ENCODE measurements at places on chromosomes 12 and 14.

DNA sequence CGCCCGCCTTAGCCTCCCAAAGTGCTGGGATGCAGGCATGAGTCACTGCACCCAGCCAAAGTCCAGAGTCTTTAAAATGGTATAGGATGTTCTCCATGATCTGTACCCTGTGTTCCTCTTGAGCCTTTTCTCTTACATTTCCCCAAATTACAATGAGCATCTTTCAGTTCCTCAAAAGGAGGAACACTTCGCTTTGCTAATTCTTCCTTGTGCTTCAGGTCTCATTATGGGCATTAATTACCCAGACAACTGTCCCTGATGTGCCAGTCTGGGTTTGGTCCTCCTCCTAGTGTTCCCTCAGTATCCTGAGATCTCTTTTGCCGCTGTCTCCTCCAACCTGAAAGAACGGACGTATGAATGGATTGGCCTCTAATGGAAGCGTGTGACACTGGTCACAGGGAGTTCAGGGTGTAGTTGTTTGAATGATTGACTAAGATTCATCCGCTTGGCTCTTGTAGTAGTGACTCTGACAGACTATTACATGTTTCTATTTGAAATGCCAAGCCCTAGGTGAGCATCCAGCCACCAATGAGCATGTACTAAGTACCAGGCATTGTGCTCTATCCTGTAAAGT lies 8.2 kb downstream of the PRKCH start:
- no peak for DNase-seq

GRCh38 chr12:109949089-109949488 lies 47.1 kb downstream of the GIT2 start:
- DNase-seq: peak; percentile 76

DNA sequence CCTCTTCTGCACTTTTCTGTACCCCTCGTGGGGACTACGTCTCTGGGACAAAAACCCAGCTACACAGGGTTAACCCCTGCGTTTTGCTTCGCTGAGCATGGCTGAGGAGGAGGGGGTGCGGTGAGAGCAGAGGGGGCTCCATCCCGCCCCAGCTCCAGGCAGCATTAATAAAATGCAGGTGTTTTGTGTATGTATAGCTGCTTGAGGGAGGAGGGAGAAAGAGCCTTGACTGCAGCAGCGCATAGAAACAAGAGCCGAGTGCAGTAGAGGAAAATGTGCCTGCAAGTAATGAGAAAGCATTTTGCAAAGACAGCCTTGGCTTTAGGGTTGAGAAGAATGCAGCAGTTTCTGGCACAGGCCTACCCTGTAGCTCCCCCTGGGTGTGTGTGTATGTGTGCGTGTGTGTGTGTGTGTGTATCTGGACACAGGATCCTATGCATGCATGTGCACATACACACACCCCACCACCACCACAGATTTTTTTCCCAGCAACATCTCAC lies 103.9 kb downstream of the ZFP36L1 start:
- DNase-seq: peak; percentile 96

DNA sequence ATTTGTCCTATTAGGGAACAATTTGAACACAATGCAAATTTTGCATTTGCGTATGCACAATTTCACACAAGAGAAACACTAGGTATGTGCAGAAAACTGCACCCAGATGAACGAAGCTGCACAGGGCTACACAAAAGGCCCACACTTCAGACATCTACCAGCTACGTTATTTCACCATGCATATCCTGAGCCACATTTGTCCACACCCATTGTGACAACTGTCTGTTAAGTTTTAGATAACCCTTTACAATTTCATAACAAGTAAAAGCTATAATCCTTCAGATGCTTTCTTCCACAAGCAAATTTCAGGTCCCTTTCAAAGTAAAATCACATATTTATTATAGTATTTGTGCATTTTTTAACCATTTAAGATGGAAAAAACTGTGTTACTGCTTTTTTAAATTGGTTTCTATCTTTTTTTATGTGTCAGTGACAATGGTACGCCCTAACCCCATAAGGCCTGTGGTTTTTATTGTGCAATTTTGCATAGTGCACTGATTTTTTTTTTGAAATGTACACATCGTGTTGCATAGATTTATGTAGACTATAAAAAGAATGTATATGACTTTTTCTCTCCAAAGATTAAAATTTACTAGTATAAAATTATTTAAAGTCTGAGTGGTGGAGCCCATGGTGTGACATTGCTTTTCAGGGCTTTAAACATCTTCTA lies 87.8 kb upstream of the BTG1 start:
- DNase-seq: peak; percentile 22

GRCh38 chr12:75917715-75918114 lies 113.9 kb downstream of the PHLDA1 start:
- DNase-seq: no peak

DNA sequence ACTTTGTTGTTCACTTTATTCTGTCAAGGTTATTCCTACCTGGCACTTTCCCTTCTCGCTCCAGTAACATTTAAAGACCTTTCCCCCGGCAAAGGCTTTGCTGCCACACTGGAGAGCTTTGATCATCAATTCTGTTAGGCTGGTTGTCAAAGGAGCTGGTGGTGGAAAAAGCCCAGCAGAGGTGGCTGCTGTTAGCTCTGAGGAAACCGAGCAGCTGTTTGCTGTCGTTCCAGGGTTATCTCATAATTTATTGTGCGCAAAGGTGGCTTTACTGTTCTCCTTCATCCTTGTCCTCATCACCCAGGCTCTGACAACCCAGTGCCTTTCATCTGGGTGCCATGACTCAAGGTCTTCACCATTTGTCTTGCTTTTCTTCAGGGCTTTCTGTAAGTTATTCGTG lies 38.2 kb upstream of the CRADD start:
- no peak for DNase-seq

DNA sequence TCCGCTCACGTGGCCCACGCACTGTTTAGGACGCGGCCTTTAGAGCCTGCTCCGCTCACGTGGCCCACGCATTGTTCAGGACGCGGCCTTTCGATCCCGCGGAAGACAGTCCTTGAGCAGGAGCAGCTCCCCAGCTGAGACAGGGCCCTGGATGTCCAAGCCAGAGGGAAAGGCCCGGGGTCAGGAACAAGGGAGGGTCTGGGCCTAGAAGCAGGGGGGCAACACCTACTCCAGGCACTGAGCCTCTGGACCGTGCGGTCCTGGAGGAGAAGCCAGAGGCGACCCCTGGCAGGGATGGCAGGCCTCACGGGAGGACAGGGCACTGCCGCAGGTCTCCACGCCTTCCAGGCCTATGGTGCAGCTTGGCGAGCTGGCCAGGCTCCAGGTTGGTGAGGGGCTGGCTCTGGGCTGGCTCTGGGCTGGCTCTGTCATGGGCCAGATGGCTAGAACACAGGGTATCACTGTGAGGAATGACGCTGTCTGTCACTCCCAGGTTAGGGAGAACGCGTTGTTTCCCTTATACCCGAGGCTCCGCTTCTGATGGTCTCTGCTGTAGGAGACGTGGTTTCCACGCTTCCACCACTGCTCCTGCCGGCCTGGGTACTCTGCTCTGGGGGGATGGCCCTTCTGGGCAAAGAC lies 341.7 kb downstream of the TMEM121 start:
- no peak for DNase-seq

DNA sequence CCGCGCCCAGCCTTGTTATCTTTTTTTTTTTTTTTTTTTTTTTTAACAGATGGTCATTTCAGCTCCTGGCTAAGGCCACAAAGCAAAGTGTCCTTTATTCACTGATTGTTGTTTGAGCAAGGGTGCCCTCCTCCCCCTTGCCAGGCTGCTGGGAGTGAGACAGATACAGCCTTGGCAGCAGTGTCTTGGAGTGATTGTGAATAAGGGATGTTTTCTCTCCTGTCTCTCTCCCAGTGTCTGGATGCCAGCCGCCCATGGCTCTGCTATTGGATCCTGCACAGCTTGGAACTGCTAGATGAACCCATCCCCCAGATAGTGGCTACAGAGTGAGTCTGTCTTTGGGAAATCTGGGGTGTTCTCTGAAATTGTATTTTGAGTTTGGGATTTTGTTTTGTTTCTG lies 28.7 kb downstream of the FNTB start:
- DNase-seq: no peak

GRCh38 chr14:104571246-104571645 lies 8.3 kb upstream of the C14orf180 start:
- DNase-seq: no peak

GRCh38 chr14:20799892-20800544 lies 2.6 kb downstream of the RNASE1 start:
- peak; percentile 11 for DNase-seq

GRCh38 chr14:68135566-68135965 lies 316.0 kb downstream of the RAD51B start:
- peak; percentile 64 for DNase-seq

DNA sequence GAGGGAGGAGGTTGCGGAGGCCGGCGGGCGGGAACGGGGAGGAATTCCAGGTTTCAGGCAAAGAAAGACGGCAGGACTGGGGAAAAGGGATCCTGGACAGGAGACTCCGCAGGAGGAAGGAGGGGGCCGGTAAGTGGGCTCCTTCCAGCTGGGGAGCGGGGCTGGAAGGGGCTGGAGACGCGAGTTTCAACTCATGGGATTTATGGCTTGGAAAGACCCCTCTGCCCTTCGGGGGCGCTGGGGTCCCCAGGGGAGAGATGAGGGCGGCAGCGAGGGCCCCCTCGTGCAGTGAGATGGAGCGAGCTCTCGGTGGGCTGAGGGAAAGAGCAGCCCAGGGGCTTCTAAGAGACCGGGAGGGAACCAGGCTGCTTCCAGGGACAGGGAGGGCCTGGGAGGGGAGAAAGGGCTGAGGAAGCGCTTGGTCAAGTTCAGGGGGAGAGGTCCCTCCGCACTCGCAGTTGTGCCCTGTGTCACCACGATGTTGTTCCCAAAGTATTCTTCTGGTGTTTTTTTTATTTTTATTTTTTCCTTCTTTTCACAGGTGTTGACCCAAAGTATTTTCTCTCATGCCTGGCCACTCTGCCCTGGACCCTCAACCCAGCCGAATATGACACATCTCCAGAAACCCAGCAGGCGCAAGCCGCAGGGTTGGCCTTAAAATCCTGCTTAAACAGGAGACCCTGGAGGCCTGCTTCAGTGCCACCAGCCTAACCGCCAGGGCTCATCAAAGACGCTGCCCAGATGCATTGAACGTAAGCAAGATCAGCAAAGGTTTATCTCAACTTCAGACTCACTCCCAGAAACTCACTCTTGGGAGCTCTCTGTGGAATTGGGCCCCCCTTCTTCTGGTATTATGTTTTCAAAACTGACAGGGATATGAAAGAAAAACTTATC lies 16.1 kb downstream of the TNFAIP2 start:
- no peak for DNase-seq

DNA sequence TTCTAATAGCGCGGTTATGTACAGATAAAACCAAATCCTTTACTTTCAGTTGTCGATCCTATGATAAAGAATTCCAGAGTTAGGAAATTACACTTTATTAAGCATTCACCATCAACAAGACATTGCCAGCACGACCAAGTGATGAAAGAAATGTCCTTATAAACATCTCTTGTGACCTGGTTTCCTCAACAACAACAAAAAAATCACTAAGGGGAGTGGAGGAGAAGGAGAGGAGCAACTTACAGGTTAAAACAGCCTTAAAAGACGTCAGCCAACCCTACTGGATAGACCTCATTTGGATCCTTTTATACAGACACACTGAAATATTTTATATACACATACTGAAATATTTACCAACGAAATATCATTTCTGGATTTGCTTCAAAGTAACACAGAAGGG lies 22.8 kb downstream of the SART3 start:
- no peak for DNase-seq

GRCh38 chr14:28635387-28635786 lies 131.2 kb upstream of the FOXG1 start:
- DNase-seq: peak; percentile 36

- peak; percentile 33 for DNase-seq
Observed at GRCh38 chr12:2165021-2165420, 112.2 kb downstream of the CACNA1C start.
